ENCODE measurements at places on chromosomes 1 and 21. TPM values are rescaled to one million over a fixed set of nuclear protein-coding genes. Genes with fewer than 3 reads are reported as not detected.

The RNF115 gene
- total RNA-seq = 20.5 TPM

The PITHD1 gene
- 35.0 TPM for total RNA-seq

The ANGPTL3 gene
- not detected for total RNA-seq

The TAL1 gene
- 2.1 TPM for total RNA-seq

The ACOT11 gene
- 0.32 TPM for total RNA-seq

The UMODL1 gene
- not detected for total RNA-seq

- peaks cover 4% of the 10 kb centered on the region for H3K36me3 ChIP-seq
- peak overlapping the region; percentile 97 for H3K4me3 ChIP-seq
- DNase-seq = no peak
Measured at GRCh38 chr21:32278103-32278502, 746 bp downstream of the MIS18A start.

GRCh38 chr1:15337656-15338402, 71.9 kb upstream of the EFHD2 start:
- no peak overlapping the region for H3K27ac ChIP-seq
- H3K36me3 ChIP-seq = peaks cover 4% of the 10 kb centered on the region
- no peak for DNase-seq
- H3K27me3 ChIP-seq = peaks cover 6% of the 10 kb centered on the region
- H3K4me3 ChIP-seq = no peak overlapping the region
- peaks cover 3% of the 10 kb centered on the region for H3K4me1 ChIP-seq

DNA sequence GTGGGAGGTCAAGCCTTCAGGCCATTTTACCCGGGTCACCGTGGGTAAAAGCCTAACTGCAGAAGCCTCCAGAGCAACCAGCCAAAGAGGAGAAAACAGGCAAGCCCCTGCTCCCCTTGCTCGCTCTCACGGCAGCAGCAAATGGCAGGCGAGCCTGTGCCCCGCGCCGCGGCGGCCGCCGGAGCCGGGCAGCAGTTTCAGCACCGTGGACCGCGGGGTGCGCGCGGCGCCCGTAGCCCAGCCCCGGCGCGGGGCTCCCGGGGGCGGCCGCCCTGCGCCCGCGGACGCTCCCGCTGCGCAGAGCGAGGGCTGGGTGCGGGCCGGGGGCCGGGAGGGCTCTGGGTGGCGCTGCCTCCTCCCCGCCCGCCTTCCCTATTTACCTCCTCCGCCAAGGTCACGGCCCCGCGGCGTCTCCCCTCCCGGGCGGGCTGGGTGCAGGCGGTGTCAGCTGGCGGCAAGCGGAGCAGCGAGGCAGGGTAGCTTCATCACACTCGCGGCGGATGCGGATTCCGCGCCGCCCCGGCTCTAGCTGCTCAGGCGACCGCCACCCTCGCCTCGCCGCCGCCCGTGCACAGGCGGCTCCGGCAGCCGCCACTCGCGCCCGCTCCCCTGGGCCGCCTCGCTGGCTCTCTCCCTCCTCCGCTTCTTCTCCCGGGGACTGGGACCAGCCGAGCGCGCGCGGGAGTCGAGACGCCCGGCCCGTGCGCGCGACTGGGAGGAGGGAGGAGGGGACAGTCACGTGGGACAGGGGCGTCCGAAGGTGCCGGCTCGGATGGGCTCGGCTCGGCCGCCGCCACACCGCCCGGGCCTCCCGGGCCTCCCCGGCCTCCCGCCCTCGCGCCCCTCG, at the start of gene RGS7:
TSS of gene RGS7 (minus strand) at position 687 of the 847 bp plus-strand sequence.
- peak within 1 kb of the TSS; percentile 99 for H3K4me3 ChIP-seq
- peak within 1 kb of the TSS; percentile 88 for H3K27ac ChIP-seq
- H3K27me3 ChIP-seq = peaks cover 2% of the 10 kb centered on the region
- peaks cover 6% of the 10 kb centered on the region for H3K4me1 ChIP-seq
- DNase-seq = peak; percentile 86

GRCh38 chr1:90186506-90187322, 191.8 kb downstream of the ZNF326 start:
- H3K4me3 ChIP-seq = no peak overlapping the region
- peaks cover 13% of the 10 kb centered on the region for H3K4me1 ChIP-seq
- peaks cover 5% of the 10 kb centered on the region for H3K27me3 ChIP-seq
- DNase-seq = no peak

DNA sequence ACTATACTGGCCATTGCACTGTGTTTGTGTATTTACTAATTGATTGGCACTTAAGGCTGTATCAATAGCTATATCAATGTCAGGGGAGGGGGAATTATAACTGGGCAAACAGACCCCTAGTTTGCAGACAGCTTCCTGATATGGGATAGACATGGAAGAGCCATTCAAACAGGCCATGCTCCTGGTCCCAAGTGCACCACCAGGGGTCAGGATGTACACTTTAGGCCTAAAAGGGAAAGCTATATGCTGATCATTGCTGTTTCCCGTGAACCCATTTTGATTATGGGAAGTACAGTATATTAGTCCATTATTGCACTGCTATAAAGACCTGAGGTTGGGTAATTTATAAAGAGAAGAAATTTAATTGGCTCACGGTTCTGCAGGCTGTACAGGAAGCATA, 124.9 kb upstream of the BACE2 start:
- peaks cover 6% of the 10 kb centered on the region for H3K36me3 ChIP-seq
- peaks cover 6% of the 10 kb centered on the region for H3K4me1 ChIP-seq
- H3K4me3 ChIP-seq = no peak overlapping the region
- DNase-seq = no peak
- H3K27ac ChIP-seq = no peak overlapping the region

- H3K27ac ChIP-seq = peak overlapping the region; percentile 80
- H3K27me3 ChIP-seq = peaks cover 5% of the 10 kb centered on the region
- peak overlapping the region; percentile 91 for H3K4me3 ChIP-seq
- no peaks in the 10 kb centered on the region for H3K36me3 ChIP-seq
- DNase-seq = peak; percentile 59
Measured at GRCh38 chr1:26411624-26412074, 1.0 kb downstream of the LIN28A start.

DNA sequence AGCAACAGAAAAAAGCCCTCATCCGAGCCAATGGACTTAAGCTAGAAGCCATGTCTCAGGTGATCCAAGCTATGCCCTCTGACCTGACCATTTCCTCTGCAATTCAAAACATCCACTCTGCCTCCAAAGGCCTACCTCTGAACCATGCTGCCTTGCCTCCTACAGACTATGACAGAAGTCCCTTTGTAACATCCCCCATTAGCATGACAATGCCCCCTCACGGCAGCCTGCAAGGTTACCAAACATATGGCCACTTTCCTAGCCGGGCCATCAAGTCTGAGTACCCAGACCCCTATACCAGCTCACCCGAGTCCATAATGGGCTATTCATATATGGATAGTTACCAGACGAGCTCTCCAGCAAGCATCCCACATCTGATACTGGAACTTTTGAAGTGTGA, 20.7 kb downstream of the NR5A2 start:
- DNase-seq = no peak
- peaks cover 2% of the 10 kb centered on the region for H3K27me3 ChIP-seq
- H3K4me3 ChIP-seq = peak overlapping the region; percentile 65
- H3K36me3 ChIP-seq = no peaks in the 10 kb centered on the region

DNA sequence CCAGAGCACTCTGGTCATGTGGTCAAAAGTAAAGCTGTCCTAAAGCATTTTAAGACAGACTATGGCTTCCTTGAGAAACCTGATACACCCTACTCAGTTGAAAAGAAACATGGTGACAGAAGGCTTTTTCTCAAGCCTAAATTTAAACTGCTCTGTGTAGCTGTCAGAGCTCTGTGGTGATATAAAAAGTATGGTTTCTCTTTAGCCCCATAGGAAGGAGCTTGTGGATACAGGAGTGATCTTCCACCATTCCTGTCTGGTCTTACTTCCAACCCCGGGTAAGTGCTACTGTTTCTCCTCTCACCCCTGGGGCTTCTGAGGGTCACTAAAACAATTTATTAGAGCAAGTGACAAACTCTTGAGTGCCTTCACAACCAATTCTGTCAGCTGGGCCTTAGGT, 8.5 kb downstream of the TP53BP2 start:
- DNase-seq = no peak
- H3K36me3 ChIP-seq = no peaks in the 10 kb centered on the region
- peaks cover 14% of the 10 kb centered on the region for H3K4me1 ChIP-seq
- no peak overlapping the region for H3K4me3 ChIP-seq
- H3K27ac ChIP-seq = no peak overlapping the region
- H3K27me3 ChIP-seq = no peaks in the 10 kb centered on the region

DNA sequence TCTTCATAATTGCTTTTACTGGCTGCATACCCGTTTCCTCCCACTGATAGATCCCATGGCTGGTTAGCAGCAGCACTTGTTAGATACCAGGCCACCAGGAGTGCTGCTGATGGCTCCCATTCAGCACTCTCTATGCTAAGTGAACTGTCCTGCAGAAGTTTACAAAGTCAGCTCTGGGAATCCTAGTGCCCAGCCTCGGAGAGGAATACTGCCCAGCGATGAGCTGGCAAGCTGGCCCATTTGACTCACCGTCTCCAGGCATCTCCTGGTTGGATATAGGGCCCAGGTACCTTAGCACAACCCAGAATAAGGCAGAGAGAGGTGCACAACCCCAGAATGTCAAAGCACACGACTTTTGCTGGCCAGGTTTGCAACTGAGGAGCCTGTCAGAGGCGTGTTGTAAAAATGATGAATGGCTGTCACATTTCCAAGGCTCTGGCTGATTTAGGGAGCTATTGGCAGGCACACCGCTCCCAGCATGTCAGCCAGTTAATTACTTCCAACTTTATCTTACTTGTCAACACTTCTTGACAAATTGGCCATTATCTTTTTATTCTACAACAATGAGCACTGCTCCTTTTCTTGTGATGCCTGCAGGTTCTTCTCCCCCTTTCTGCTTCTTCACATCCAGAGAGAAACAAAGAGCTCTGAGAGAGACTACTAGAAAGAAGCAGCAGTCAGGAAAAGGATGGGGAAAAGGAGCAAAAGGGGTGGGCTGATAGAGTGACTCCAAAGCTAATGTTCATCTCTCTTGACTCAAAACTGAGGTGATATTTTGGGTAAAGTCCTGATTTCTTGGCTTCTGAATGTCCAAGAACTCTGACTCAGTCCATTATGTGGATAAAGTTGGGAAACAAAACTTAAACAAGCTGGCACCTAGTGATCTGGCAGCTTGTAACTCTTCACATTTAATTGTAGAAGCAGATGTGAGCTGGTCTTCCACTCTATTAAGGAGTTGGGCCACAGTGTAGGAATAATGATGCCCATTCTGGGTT, 10.8 kb upstream of the ANGPTL7 start:
- no peak overlapping the region for H3K4me3 ChIP-seq
- no peaks in the 10 kb centered on the region for H3K27me3 ChIP-seq
- H3K27ac ChIP-seq = no peak overlapping the region

DNA sequence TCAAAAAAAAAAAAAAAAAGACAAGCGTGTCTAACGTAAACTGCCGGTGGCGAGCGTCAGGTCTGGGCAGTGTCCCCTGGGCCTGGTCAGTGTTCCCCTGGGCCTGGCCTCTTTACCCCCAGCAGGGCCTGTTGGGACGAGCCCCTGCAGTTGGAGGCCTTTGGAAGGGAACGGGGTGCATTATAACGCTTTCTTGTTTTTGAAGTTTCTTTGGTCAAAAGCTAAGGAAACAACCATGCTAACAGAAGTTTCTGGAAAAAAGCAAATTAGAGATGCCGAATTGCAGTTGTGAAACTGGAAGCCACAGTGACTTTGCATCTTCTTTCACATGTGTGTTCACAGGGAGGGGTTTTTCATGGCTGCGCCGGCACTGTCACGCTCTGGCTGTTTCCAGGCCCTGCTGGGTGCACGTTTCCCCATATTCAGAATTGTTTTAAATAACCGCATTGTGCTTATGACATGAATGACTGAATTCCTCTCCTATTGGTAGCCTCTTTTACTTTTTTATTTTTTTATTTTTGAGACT, 16.0 kb downstream of the RRP1 start:
- no peaks in the 10 kb centered on the region for H3K4me1 ChIP-seq
- no peak for DNase-seq
- H3K4me3 ChIP-seq = no peak overlapping the region
- peaks cover 5% of the 10 kb centered on the region for H3K36me3 ChIP-seq
- peaks cover 3% of the 10 kb centered on the region for H3K27me3 ChIP-seq
- no peak overlapping the region for H3K27ac ChIP-seq

GRCh38 chr21:40227096-40227495, 359.9 kb downstream of the PCP4 start:
- no peaks in the 10 kb centered on the region for H3K4me1 ChIP-seq
- peaks cover 1% of the 10 kb centered on the region for H3K27me3 ChIP-seq
- no peak for DNase-seq

- H3K4me3 ChIP-seq = peak overlapping the region; percentile 74
- DNase-seq = peak; percentile 82
- no peaks in the 10 kb centered on the region for H3K36me3 ChIP-seq
- peaks cover 9% of the 10 kb centered on the region for H3K27me3 ChIP-seq
- H3K27ac ChIP-seq = peak overlapping the region; percentile 80
- H3K4me1 ChIP-seq = peaks cover 18% of the 10 kb centered on the region
Measured at GRCh38 chr1:10663678-10664035, 132.8 kb downstream of the CASZ1 start.

DNA sequence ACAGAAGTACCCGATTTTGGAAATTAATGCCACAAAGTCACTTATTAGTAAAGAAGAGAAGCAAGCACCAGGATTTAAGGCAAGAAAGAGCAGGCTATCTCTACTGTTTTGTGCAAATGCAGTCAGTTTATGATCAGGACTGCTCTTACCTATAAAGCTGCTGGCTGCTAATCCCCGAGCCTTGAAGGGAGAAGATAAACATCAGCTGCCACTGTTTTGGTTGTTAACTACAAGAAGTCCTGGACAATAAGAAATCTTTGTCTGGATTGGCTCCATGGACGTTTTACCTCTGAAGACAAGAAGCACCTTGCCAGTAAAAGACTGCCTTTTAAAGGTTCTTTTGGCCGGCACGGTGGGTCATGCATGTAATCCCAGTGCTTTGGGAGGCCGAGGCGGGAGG, 21.4 kb downstream of the FRRS1 start:
- H3K27ac ChIP-seq = no peak overlapping the region
- DNase-seq = no peak
- no peaks in the 10 kb centered on the region for H3K27me3 ChIP-seq

DNA sequence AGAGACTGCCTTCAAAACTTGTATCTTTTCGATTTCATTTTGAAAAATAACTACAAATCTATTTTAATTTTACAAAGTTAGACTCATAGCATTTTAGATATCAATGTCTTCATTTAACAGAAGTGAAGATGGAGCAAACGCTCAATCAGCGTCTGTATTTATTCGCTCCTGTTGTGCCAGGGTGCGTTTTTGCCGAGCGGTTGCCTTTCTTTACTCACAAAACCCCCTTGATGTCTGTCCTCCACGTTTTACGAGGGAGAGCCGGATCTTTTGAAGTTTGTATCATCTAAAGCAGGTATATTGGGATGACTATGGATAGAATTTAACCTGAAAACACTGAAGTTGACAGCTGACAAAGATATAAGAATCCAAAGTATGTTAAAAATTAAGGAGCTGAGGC, 44.6 kb downstream of the MRPL39 start:
- H3K4me3 ChIP-seq = no peak overlapping the region
- DNase-seq = no peak
- peaks cover 6% of the 10 kb centered on the region for H3K36me3 ChIP-seq
- no peaks in the 10 kb centered on the region for H3K4me1 ChIP-seq
- peaks cover 9% of the 10 kb centered on the region for H3K27me3 ChIP-seq
